ENCODE measurements at places on chromosomes 12 and 14.

GRCh38 chr12:45587877-45588533 lies 141.5 kb upstream of the ARID2 start:
- DNase-seq, result no peak

DNA sequence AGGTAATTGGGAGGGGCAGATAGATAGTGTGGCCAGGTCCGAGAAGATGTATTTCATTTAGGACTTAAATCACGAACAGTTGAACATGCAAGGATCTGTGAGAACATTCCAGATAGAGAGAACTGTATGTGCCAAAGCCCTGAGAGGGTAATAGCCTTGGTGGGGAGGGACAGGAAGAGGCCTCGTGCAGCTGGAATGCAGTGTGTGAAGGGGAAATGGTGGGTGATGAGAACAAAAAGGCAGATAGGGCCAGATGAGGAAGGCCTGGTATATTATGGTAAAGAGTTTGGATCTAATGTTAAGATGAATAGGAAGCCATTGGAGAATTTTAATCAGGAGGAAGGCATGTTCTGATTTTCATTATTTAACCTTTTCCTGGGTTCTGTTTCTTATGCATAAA lies 136.3 kb downstream of the TPH2 start:
- no peak for DNase-seq

- no peak for DNase-seq
Measured at GRCh38 chr12:14605401-14605989, 37.8 kb upstream of the PLBD1 start.

GRCh38 chr14:55556929-55557623 lies 22.9 kb upstream of the KTN1 start:
- no peak for DNase-seq

GRCh38 chr12:112217647-112218046 lies 92.3 kb downstream of the TRAFD1 start:
- no peak for DNase-seq

- no peak for DNase-seq
Measured at GRCh38 chr12:49762468-49762847, 21.1 kb downstream of the TMBIM6 start.

DNA sequence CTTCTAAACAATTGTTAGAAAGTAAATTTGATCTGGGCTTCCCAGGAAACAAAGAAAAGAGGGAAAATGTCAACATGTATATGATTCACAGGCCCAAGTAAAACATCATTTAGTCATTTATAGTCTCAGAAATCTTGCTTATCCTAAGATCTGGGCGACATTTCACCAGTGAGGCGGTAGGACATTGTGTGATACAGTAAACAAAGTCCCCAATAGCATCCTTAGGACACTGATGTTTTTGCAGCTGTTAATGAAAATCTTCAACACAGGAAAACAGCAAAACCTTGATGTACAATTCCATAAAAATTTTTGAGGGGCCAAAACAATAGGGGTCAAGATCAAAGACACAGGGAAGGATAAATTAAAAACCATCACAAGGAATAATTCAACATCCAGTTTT lies 20.2 kb downstream of the LMO3 start:
- no peak for DNase-seq

GRCh38 chr14:30450631-30451545 lies 108.1 kb upstream of the G2E3 start:
- DNase-seq, result no peak

DNA sequence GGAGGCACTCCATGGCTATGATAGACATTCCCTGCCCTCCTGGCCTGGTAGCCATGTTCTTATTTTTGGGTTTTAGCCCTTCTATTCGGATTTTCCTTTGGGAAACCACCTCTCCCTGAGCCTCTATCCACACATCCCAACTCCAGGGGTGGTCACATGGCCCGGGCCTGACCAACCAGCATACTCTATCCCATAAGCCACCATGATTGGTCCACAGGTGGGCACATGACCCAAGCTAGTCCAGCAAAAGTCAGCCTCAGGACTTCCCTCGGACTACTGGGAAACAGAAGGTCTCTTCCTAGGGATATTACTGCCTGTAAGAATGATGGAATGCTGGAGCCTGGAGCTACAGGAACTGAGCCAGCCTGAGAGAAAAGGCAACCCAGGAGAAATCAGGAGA lies 12.5 kb downstream of the PRIMA1 start:
- DNase-seq, result no peak

DNA sequence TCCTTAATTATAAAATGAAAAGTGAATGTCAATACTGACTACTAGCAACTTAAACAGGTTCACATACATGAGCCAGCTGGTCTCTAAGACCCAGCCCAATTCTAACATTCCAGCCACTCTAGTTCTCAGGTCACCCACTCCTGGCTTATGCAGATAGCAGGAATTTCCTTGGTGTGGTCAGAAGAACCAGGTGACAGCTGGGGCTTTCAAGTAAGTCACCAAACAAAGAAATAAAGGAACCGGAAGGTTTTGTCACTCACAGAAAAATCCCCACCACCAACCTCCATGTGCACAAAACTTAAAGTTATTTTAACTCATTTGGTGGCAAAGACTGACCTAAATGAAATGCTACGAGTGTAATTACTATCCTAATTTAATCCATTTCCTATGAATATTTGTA lies 129.6 kb upstream of the CDKN3 start:
- no peak for DNase-seq

DNA sequence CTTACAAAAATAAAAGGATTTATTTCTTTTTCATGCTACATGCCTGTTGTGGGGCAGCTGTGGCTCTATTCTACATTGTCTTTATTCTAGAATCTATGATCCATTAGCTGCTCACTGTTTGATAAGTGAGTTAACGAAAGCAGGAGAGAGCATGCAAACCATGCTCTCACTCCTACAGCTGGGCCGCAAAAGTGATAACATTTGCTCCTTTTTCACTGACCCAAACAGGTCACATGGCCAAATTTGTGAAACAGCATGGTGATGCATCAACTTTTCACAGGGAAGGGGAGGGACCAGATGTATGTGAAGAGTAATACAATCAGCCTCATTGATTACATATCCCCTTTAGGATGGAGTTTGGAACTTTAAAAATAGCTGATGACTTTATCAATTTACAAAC lies 456.9 kb upstream of the SYT1 start:
- no peak for DNase-seq

DNA sequence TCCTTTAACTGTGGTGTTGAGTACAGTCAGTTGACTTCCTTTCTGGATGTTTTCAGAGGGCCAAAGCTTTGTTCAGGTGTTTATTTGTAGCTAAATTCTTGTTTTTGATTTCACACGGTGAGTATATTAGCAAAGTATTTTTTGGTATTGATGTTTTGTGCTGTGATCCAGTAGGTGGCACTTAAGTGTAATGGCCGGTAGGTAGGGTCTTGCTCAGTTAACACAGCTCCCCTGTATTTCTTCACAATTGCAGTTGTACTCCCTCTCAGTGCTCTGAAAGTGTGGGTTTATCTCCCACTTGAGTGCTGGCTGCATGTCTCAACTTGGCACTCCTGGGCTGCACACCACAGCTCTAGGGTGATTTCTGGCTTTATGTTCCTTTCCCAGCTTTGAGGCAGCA lies 339.5 kb downstream of the AEBP2 start:
- no peak for DNase-seq

DNA sequence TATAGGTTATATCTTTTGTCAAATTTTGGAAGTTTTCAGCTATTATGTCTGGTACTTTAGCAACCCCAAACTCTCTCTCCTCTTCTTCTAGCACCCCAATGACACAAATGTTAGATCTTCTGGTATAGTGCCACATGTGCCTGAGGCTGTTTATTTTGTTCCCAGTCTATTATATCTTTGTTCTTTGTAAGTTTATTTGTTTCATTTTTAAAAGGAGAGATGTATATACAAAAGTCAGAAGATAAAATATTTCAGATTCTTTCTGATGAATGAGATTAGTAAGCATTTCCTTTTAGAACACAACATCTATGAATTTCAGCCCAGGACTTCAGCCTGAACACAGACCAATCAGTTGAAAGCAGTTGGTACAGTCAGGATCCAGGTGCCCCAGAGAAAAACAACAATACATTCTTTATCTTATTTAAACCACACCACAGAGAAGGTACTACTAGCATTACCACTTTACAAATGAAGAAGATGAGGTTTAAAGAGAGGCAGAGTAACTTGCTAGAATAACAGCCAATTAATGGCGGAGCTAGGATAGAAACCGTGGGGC lies 114.1 kb upstream of the BTG1 start:
- no peak for DNase-seq

Data from stimulated activated CD4-positive, alpha-beta T cell treated with anti-CD3 and anti-CD28 coated beads, TNF-alpha, amount 100 ng/mL, for 48 hours (primary cell).